ENCODE measurements at places on chromosomes 2 and 18. TPM values are rescaled to one million over a fixed set of nuclear protein-coding genes. Genes with fewer than 3 reads are reported as not detected.

DNA sequence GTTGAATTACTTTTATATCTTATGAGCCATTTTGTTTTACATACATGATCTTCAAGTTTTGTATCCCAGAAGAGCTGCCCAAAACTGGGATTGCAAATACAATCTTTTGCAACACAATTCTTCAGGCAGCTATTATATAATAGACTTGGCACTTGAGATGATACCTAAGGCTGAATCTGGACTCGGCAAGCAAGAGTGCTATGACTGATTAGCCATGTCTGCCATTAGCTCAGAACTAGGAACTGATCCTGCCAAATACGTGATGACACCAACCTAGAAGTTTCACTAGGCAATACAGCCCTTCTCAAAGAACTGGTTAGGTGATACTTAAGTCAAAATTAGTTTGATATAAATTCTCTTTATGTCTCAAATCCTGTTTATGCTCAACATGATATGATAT is 619.6 kb downstream of the CPS1 start:
- H3K27ac ChIP-seq = no peak overlapping the region
- no peak overlapping the region for H3K4me3 ChIP-seq
- H3K27me3 ChIP-seq = no peaks in the 10 kb centered on the region
- no peaks in the 10 kb centered on the region for H3K4me1 ChIP-seq
- no peaks in the 10 kb centered on the region for H3K36me3 ChIP-seq

DNA sequence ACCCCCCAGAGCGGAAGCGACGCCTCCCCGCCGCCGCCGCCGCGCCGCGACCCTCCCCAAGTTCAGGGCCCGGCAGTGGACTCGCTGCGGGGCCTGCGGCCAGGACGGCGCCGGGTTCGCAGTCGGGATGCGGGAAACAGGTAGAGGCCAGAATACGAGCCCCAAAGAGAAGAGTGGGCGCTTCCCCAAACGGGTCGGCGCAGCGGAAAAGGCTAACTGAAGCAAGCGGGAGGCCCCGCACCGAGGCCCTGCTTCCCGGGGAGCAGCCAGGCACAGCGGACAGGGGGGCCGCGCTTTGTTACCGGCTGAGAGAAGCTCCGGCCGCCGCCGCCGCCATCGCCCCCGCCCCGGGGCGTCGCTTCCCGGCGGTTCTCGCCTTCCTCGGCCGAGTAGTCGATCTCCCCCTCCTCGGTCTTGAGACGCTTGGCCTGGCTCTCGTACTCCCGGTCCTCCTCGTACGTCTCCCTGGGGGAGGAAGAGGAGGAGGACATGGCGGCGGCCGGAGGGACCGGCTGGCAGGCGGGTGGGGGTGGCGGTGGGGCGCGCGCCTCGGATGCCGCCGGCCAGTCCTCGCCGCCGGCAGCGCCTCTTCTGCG is 494 bp downstream of the HNRNPLL start:
- no peaks in the 10 kb centered on the region for H3K27me3 ChIP-seq
- H3K36me3 ChIP-seq = no peaks in the 10 kb centered on the region
- H3K27ac ChIP-seq = peak overlapping the region; percentile 86
- H3K4me3 ChIP-seq = peak overlapping the region; percentile 71
- peaks cover 15% of the 10 kb centered on the region for H3K4me1 ChIP-seq
- DNase-seq = no peak

GRCh38 chr18:22814329-22814703 is 118.8 kb upstream of the RBBP8 start:
- no peak overlapping the region for H3K4me3 ChIP-seq
- peaks cover 10% of the 10 kb centered on the region for H3K4me1 ChIP-seq
- no peaks in the 10 kb centered on the region for H3K36me3 ChIP-seq
- DNase-seq = no peak
- H3K27ac ChIP-seq = no peak overlapping the region
- no peaks in the 10 kb centered on the region for H3K27me3 ChIP-seq

- H3K36me3 ChIP-seq = peaks cover 4% of the 10 kb centered on the region
- no peak for DNase-seq
- no peak overlapping the region for H3K4me3 ChIP-seq
- H3K4me1 ChIP-seq = no peaks in the 10 kb centered on the region
- no peaks in the 10 kb centered on the region for H3K27me3 ChIP-seq
- no peak overlapping the region for H3K27ac ChIP-seq
Observed at GRCh38 chr18:76847916-76848315, 25.6 kb downstream of the ZNF236 start.

- peaks cover 4% of the 10 kb centered on the region for H3K4me1 ChIP-seq
- no peaks in the 10 kb centered on the region for H3K27me3 ChIP-seq
- H3K27ac ChIP-seq = no peak overlapping the region
- H3K36me3 ChIP-seq = no peaks in the 10 kb centered on the region
- H3K4me3 ChIP-seq = no peak overlapping the region
Observed at GRCh38 chr2:67613227-67613626, 216.1 kb downstream of the ETAA1 start.

GRCh38 chr18:75105551-75106254 is 103.2 kb downstream of the PTGR3 start:
- H3K4me3 ChIP-seq = no peak overlapping the region
- no peaks in the 10 kb centered on the region for H3K4me1 ChIP-seq
- no peaks in the 10 kb centered on the region for H3K36me3 ChIP-seq
- no peak for DNase-seq
- H3K27me3 ChIP-seq = no peaks in the 10 kb centered on the region

DNA sequence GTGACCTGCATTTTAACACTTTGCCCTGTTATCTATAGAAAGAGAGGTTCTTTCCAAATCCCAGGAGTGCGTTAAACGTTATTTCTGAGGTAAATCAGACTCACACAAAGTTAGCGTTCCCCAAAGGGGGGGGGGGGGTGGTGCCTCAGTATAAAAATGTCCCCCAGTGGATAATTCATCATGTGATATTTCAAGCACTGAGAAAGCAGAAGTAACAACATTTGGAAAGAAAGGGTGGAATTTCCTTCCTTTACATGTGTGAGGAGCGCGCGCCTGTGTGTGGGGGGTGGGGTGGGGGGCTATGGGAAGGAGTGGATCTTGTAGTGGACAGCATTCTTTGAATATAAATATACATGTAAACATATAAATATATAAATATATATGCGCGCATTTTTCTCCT is 630.9 kb downstream of the NYAP2 start:
- no peak overlapping the region for H3K4me3 ChIP-seq
- no peaks in the 10 kb centered on the region for H3K27me3 ChIP-seq
- no peaks in the 10 kb centered on the region for H3K36me3 ChIP-seq
- H3K27ac ChIP-seq = peak overlapping the region; percentile 83
- no peak for DNase-seq

GRCh38 chr2:106703161-106703560 is 182.8 kb downstream of the ST6GAL2 start:
- no peak for DNase-seq
- H3K36me3 ChIP-seq = no peaks in the 10 kb centered on the region
- no peak overlapping the region for H3K27ac ChIP-seq
- H3K4me1 ChIP-seq = no peaks in the 10 kb centered on the region

DNA sequence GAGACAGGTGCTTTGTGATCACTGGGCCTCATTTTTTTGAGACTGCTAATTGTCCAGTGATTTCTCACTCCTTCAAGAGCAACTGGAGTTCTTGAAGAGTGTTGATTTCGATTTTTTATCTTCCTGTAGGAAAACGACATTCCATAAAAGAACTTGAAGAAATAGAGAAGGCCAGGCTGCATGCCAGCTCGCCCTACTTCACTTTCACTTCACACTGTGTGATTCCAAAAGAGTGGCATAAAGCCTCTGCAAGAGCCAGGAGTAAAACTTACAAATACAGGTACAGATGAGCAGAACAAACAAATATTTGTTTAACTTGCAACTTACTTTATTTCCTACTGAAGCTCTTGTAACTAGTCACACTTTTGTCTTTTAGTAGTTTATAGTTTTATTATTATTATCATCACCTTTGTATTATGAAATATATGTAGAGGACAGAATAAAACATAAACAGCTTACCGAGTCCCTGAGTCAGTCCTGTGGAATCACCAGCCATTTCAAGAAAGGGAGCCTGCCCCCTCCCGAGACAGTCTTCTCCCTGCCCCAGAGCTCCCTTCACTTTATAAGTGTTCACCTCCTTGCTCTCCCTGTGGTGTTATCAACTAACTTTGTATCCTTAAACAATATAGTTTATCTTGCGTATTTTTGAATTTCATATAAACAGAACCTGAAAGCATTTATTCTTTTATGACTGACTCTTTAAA is 8.7 kb downstream of the FAM228A start:
- DNase-seq = no peak
- no peaks in the 10 kb centered on the region for H3K4me1 ChIP-seq
- H3K27ac ChIP-seq = no peak overlapping the region
- H3K36me3 ChIP-seq = no peaks in the 10 kb centered on the region
- no peaks in the 10 kb centered on the region for H3K27me3 ChIP-seq

The ANKRD29 gene
- total RNA-seq = 0.70 TPM
